Smooth muscle cell of bladder (primary cell): ENCODE measurements at places on chromosomes 1 and 21. TPM values are rescaled to one million over a fixed set of nuclear protein-coding genes. Genes with fewer than 3 reads are reported as not detected.

AMY1C gene
- total RNA-seq: not detected in 2 replicates

ATP13A2 gene
- total RNA-seq: 10.8 and 15.3 TPM in 2 replicates

CTSE gene
- total RNA-seq: not detected in 2 replicates

PLK3 gene
- total RNA-seq: 11.9 and 20.8 TPM in 2 replicates

RGS13 gene
- 0.14 and 0.28 TPM in 2 replicates for total RNA-seq

GABPB2 gene
- total RNA-seq: 15.2 and 19.6 TPM in 2 replicates

RPE65 gene
- total RNA-seq: not detected in 2 replicates

COL24A1 gene
- 0.43 and 0.65 TPM in 2 replicates for total RNA-seq

OR14K1 gene
- total RNA-seq: not detected in 2 replicates

B3GALT6 gene
- total RNA-seq: 16.2 and 21.7 TPM in 2 replicates

TFF3 gene
- total RNA-seq: 0.14 TPM in 1 of 2 replicates, not detected in the other

FOXD2 gene
- under 0.01 TPM in 1 of 2 replicates, not detected in the other for total RNA-seq

CTH gene
- 4.7 and 7.1 TPM in 2 replicates for total RNA-seq

PEAR1 gene
- 1.00 and 1.2 TPM in 2 replicates for total RNA-seq

DTL gene
- 0.92 and 1.4 TPM in 2 replicates for total RNA-seq

FNBP1L gene
- total RNA-seq: 7.3 and 12.9 TPM in 2 replicates

NT5C1A gene
- total RNA-seq: not detected in 2 replicates

DDR2 gene
- total RNA-seq: 131 and 155 TPM in 2 replicates

CROCC gene
- total RNA-seq: 15.8 and 25.1 TPM in 2 replicates

CELA3B gene
- not detected in 2 replicates for total RNA-seq

AVPR1B gene
- total RNA-seq: not detected in 2 replicates

MYOG gene
- not detected in 2 replicates for total RNA-seq

CCDC24 gene
- 2.8 and 4.1 TPM in 2 replicates for total RNA-seq

KIF14 gene
- 1.2 and 1.3 TPM in 2 replicates for total RNA-seq

FGGY gene
- 23.9 and 37.7 TPM in 2 replicates for total RNA-seq

RFX5 gene
- total RNA-seq: 26.0 and 30.9 TPM in 2 replicates

LDLRAD1 gene
- total RNA-seq: not detected in 2 replicates

SV2A gene
- total RNA-seq: 14.1 and 18.3 TPM in 2 replicates

KRTAP12-3 gene
- not detected in 2 replicates for total RNA-seq

GRIK1 gene
- not detected in 2 replicates for total RNA-seq

NTRK1 gene
- total RNA-seq: under 0.01 TPM in 1 of 2 replicates, not detected in the other

LEFTY1 gene
- total RNA-seq: 0.14 and 0.18 TPM in 2 replicates

HRNR gene
- total RNA-seq: under 0.01 TPM in 2 replicates

MCOLN2 gene
- total RNA-seq: 0.85 and 3.1 TPM in 2 replicates

ADGRB2 gene
- 5.0 and 7.0 TPM in 2 replicates for total RNA-seq

GJC2 gene
- total RNA-seq: 3.4 and 4.3 TPM in 2 replicates

COPA gene
- total RNA-seq: 361 and 396 TPM in 2 replicates

SLAMF7 gene
- total RNA-seq: not detected in 2 replicates

KIF21B gene
- total RNA-seq: under 0.01 and 0.09 TPM in 2 replicates

TNFRSF14 gene
- 15.4 and 44.7 TPM in 2 replicates for total RNA-seq

OR2L13 gene
- not detected in 2 replicates for total RNA-seq

DHRS3 gene
- 310 and 918 TPM in 2 replicates for total RNA-seq

KANK4 gene
- 0.09 and 0.28 TPM in 2 replicates for total RNA-seq

CFHR1 gene
- 1.8 TPM in 1 of 2 replicates, not detected in the other for total RNA-seq

TMEM240 gene
- 2.1 and 3.3 TPM in 2 replicates for total RNA-seq
